ENCODE measurements at places on chromosomes 4 and X. TPM values are rescaled to one million over a fixed set of nuclear protein-coding genes. Genes with fewer than 3 reads are reported as not detected.

DNA sequence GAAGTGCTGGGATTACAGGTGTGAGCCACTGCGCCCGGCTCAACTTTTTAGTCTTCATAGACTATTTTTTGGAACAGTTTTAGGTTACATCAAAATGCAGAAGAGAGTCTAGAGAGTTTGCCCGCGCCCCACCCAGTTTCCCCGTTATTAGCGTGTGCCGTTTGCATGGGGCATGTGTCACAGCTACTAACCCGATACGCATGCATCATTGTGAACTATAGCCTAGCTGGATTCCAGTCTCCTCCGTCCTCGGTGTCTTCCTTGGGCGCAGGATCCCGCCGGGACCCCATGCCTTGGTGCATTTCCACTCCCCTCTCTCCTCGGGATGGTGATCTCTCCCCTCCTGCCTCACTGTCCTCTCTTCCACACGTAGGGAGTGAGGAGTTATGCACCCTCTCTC lies 85.5 kb upstream of the ADRA2C start:
- H3K4me1 ChIP-seq, result no peaks in the 10 kb centered on the region
- no peak overlapping the region for H3K4me3 ChIP-seq
- no peak overlapping the region for H3K27ac ChIP-seq

GRCh38 chr4:155659176-155659575 lies 7.5 kb upstream of the GUCY1A1 start:
- no peak overlapping the region for H3K27ac ChIP-seq
- no peak overlapping the region for H3K4me3 ChIP-seq
- no peak for DNase-seq
- H3K4me1 ChIP-seq, result no peaks in the 10 kb centered on the region

DNA sequence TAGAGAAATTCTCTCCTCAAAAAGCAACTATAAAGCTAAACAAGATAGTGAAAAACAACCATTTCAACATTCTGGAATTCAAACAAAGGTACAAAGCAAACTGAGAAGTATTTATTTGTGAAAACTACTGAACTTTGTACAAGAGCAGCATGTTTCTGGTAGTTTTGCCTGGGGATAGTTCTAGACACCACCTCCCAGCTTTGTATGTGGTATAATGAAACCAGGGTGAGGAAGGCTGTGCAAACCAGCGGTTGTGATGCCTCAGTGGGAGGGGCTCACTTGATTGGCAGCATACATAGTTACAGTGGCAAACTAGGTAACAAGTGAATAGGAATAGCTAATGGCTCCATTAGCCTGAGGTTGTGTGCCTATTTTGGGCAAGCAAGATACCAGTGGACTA lies 18.6 kb upstream of the FRMD7 start:
- no peaks in the 10 kb centered on the region for H3K36me3 ChIP-seq
- no peaks in the 10 kb centered on the region for H3K27me3 ChIP-seq

- H3K36me3 ChIP-seq, result no peaks in the 10 kb centered on the region
- peaks cover 5% of the 10 kb centered on the region for H3K4me1 ChIP-seq
- H3K4me3 ChIP-seq, result no peak overlapping the region
- H3K27ac ChIP-seq, result no peak overlapping the region
- H3K27me3 ChIP-seq, result no peaks in the 10 kb centered on the region
Observed at GRCh38 chr4:94332983-94333590, 9.5 kb downstream of the HPGDS start.

Gene OTUD6A
- not detected for polyA plus RNA-seq

DNA sequence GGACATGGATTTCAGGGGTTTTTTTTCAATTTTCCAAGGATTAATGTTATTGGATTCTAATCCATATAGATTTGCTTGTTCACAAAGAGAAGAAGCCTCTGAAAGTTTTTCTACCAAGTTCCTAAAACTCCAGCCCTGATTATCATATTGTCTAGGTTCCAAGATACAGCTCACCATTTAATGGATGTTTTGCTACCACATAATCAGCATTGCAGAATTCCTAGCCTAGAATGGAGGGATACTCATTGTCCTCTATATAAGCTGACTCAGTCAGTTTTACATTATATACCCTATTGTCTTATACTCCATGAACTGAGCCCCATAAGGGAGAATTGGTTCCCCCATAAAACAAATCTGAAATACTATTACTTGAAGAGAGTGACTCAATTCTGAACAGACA lies 664.7 kb upstream of the FAM241A start:
- no peak for DNase-seq
- H3K27ac ChIP-seq, result no peak overlapping the region
- no peak overlapping the region for H3K4me3 ChIP-seq
- no peaks in the 10 kb centered on the region for H3K4me1 ChIP-seq
- H3K27me3 ChIP-seq, result no peaks in the 10 kb centered on the region
- H3K36me3 ChIP-seq, result no peaks in the 10 kb centered on the region

Gene HELT
- polyA plus RNA-seq, result not detected

Gene PIR
- polyA plus RNA-seq, result not detected

DNA sequence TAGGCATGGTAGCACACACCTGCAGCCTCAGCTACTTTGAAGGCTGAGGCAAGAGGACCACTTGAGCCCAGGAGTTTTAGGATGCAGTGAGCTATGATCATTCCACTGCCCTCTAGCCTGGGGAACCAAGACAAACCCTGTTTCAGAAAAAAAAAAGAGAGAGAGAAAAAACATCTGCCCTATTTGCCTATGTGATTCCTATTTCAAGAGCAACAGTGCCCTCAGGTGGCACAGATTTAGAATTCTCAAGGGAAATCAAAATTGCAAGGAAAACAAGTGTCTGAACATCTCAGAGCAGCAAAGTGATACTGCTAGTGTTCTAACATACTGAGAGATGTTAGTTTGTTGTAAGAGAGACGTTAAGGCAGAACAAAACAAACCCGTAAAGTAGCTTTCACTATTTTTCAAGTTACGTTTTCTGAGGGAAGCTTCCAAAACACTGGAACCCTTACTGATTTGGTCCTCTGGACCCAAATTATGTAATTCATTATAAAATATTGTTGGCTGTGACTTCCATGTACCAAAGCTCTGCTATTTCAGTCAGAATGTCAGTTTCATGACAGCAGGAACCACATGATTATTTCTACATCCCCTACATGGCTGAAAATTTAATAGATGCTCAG lies 7.9 kb downstream of the BDH2 start:
- no peak overlapping the region for H3K27ac ChIP-seq
- peaks cover 12% of the 10 kb centered on the region for H3K4me1 ChIP-seq
- no peaks in the 10 kb centered on the region for H3K27me3 ChIP-seq
- no peaks in the 10 kb centered on the region for H3K36me3 ChIP-seq
- peak; percentile 51 for DNase-seq
- no peak overlapping the region for H3K4me3 ChIP-seq

Gene PWWP3B
- polyA plus RNA-seq, result not detected

DNA sequence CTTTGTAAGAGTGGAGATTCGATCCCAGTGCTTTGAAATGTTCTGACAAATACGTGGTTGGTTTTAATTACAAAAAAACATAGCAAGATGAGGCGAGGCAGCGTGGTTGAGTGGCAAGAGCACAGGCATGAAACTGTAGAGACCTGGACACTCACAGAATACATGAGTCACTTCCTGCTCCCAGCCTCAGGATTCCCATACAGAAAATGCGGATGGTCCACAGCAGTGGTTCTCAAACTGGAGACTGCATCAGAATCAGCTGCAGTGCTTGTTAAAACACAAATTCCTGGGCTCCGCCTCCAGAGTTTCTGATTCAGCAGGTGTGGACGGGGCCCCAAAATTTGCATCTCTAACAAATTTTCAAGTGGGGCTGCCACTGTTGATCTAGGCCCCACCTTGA lies 10.1 kb downstream of the OTOP1 start:
- no peaks in the 10 kb centered on the region for H3K27me3 ChIP-seq
- no peak for DNase-seq
- no peak overlapping the region for H3K4me3 ChIP-seq
- H3K36me3 ChIP-seq, result no peaks in the 10 kb centered on the region
- no peak overlapping the region for H3K27ac ChIP-seq

DNA sequence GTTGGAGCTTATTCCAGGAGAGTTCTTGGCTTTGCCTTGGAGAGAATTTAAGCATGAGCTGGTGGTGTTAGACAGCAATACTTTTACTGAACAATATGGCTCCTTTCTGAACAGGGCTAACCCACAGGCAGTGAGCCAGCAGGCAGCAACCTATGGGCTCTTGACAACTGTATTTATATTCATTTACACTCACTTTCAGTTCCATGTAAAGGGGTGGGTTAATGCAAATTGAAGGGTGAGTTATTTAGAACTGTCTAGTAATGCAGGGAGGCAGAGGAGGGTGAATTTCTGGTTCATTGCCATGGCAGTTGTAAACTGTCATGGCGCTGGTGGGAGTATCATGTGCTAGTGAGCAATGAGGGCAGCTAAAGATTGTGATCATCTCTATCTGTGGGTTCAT lies 15.7 kb downstream of the FOXR2 start:
- no peaks in the 10 kb centered on the region for H3K36me3 ChIP-seq
- H3K4me1 ChIP-seq, result no peaks in the 10 kb centered on the region
- no peak overlapping the region for H3K4me3 ChIP-seq
- no peak for DNase-seq
- H3K27ac ChIP-seq, result no peak overlapping the region

Gene NUDT11
- 0.39 TPM for polyA plus RNA-seq

Gene GLRA2
- not detected for polyA plus RNA-seq

DNA sequence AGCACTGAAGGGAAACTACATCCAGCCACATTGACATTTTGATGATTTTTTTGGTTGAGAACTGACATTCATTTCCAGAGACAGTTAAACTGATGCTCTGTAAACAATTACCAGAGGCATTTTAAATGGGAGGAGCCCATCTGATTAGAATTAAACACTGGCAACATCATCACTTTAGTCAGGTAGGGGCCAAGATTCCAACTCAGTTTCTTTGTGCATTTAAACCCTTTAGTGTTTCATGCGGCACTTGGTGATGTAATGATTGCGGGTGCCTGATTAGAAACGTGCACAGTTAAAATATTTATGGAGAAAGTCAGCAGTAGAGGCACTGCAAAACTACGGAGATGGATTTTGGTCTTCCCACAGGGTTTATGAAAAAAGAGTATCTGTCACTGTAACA lies 16.1 kb downstream of the TNIP3 start:
- H3K4me1 ChIP-seq, result peaks cover 15% of the 10 kb centered on the region
- H3K4me3 ChIP-seq, result no peak overlapping the region
- no peaks in the 10 kb centered on the region for H3K27me3 ChIP-seq
- no peak for DNase-seq

GRCh38 chr4:128718768-128719167 lies 90.7 kb upstream of the JADE1 start:
- no peak for DNase-seq
- no peaks in the 10 kb centered on the region for H3K36me3 ChIP-seq
- no peak overlapping the region for H3K4me3 ChIP-seq
- H3K4me1 ChIP-seq, result no peaks in the 10 kb centered on the region
- no peaks in the 10 kb centered on the region for H3K27me3 ChIP-seq
- no peak overlapping the region for H3K27ac ChIP-seq

Gene VEGFC
- polyA plus RNA-seq, result not detected

DNA sequence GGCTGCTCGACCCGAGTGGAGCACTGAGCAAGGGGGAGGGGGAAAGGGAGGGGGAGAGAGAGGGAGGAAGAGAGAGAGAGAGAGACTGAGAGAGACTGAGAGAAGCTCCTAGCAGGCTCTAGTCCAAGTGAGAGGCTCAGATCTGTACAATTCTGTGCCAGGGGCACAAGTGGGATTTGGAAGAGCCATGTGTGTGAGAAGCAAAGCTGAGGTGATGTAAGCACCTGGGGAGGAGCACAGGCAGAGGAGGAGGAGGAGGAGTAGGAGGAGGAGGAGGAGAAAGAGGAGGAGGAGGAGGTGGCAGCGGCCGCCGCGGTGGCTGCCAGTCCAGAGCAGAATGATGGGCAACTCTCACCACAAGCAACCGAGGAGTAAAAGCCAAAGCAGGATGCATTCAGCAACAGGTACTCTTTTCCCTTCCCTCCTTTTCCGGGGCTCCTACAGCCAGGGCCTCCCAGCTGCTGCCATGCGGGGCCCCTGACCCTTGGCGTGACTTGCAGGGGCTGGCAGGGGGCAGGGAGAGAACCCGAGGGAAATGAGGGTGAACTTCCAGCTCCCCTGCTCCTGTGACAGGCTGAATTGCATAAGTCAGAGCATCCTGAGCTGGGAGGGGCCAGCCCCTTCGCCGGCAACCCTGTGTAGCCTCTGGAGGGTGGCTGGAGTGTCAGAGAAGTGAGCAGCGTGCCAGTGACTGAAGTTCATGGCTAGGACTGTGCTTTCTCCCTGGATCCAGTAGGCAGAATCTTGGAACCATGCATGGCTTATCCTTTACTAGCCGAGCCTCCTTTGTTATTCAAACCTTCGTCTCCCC lies 62.2 kb downstream of the RTL5 start:
- no peaks in the 10 kb centered on the region for H3K27me3 ChIP-seq
- no peak for DNase-seq
- H3K4me1 ChIP-seq, result no peaks in the 10 kb centered on the region
- no peaks in the 10 kb centered on the region for H3K36me3 ChIP-seq
- H3K27ac ChIP-seq, result no peak overlapping the region

DNA sequence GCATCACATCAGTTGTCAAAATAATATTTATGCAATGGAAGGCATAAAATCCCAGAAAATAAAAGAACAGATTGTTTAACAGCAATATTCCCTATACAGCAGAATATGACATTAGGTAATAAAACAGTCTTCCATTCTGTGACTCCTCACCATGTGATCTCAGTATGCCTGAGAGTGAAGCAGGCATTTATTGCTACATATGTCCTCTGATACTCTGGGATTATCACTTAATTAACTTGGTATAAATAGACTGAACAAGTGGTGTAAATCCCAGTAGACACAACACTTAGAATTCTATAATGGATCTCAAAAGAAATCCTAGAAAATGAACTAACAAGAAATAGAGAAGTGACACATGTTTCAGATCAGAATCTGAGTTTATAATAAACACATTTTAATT lies 841.3 kb downstream of the PDHA2 start:
- H3K27ac ChIP-seq, result no peak overlapping the region
- DNase-seq, result no peak
- H3K4me1 ChIP-seq, result no peaks in the 10 kb centered on the region
- no peaks in the 10 kb centered on the region for H3K36me3 ChIP-seq

DNA sequence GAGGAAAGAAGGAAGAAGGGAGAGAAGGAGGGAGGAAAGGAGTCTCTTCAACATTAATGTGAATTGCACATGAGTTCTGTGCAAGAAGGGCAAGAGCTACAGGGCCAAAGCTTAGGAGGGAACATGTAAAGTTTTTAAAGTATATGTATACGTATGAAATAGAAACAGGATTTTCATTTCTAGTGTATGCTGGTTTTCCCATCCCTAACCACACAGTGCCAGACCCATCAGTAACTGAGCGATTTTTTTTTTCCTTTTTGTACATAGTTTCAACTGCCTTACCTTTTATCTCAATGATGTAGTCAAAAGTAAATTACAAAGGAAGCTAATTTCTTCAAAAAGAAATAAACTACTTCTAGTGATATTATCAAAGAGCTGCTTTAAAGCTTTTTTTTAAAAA lies 157.6 kb downstream of the SH3KBP1 start:
- peak overlapping the region; percentile 8 for H3K27ac ChIP-seq
- no peaks in the 10 kb centered on the region for H3K36me3 ChIP-seq
- no peaks in the 10 kb centered on the region for H3K27me3 ChIP-seq

GRCh38 chrX:40152741-40153344 lies 55.1 kb upstream of the BCOR start:
- no peaks in the 10 kb centered on the region for H3K27me3 ChIP-seq
- peak overlapping the region; percentile 50 for H3K4me3 ChIP-seq
- no peak for DNase-seq
- H3K27ac ChIP-seq, result no peak overlapping the region
- no peaks in the 10 kb centered on the region for H3K36me3 ChIP-seq
- no peaks in the 10 kb centered on the region for H3K4me1 ChIP-seq

GRCh38 chr4:2175990-2176698 lies 65.8 kb downstream of the HAUS3 start:
- peaks cover 16% of the 10 kb centered on the region for H3K4me1 ChIP-seq
- no peaks in the 10 kb centered on the region for H3K27me3 ChIP-seq
- H3K4me3 ChIP-seq, result no peak overlapping the region
- H3K27ac ChIP-seq, result no peak overlapping the region
- no peaks in the 10 kb centered on the region for H3K36me3 ChIP-seq
- no peak for DNase-seq
